Activated CD8-positive, alpha-beta memory T cell treated with anti-CD3 and anti-CD28 coated beads, Interleukin-2, amount 10 ng/mL, durations not matched to agents 7 days and 5 days (primary cell): ENCODE measurements at places on chromosomes 2 and 18. TPM values are rescaled to one million over a fixed set of nuclear protein-coding genes. Genes with fewer than 3 reads are reported as not detected.

GRCh38 chr2:88236666-88237065 is 66.5 kb downstream of the THNSL2 start:
- H3K27me3 ChIP-seq: peaks cover 5% of the 10 kb centered on the region
- DNase-seq: no peak
- H3K4me1 ChIP-seq: peaks cover 9% of the 10 kb centered on the region
- no peak overlapping the region for H3K27ac ChIP-seq
- peaks cover 1% of the 10 kb centered on the region for H3K36me3 ChIP-seq
- no peak overlapping the region for H3K4me3 ChIP-seq

DNA sequence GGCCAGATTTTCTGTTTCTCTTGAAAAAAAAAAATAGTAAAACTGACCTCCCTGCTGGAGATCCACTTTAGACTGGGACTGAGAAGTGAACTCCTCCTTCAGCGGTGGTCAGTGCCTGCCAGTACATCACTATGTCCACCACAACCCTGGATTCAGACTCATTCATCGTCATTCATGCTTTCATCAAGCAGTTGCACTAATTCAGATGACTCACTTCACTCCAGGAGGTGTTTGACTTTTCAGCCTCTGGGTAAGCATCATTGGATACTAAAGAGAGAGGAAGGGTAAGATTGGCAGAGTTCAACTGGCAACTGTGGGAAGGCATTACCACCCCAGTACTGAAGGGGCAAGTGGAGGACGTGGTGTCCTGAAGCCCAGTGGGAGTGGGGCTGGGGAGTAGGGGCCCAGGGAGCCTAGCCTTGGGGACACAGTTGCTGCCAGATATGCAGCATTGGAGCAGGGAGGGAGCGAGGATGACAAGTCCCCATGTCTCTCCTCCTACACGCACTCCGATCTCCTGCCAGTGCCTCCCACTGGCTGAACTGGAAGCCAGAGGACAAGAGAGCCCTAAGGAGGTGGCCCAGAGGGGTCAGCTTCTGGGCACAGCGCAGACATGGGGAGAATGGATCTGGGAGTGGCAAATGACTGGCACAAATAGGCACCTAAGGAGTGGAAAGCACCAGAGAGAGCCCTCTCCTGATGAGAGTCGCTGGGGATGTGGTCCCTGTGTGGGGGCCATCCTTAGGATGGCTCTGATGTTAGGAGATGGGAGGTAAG is 111.1 kb downstream of the TGFA start:
- H3K27ac ChIP-seq: no peak overlapping the region
- no peak overlapping the region for H3K4me3 ChIP-seq
- peaks cover 14% of the 10 kb centered on the region for H3K4me1 ChIP-seq
- H3K27me3 ChIP-seq: no peaks in the 10 kb centered on the region

- H3K27me3 ChIP-seq: peaks cover 9% of the 10 kb centered on the region
- H3K4me1 ChIP-seq: no peaks in the 10 kb centered on the region
Observed at GRCh38 chr2:206670531-206671319, 28.4 kb downstream of the FAM237A start.

GRCh38 chr2:66329081-66329605 is 105.8 kb upstream of the MEIS1 start:
- no peaks in the 10 kb centered on the region for H3K36me3 ChIP-seq
- no peak for DNase-seq
- no peaks in the 10 kb centered on the region for H3K4me1 ChIP-seq

The SERPINB12 gene
- not detected for total RNA-seq

The SAG gene
- 0.23 TPM for total RNA-seq
